ACHN (cell line): ENCODE measurements at places on chromosomes 16 and 17.

- DNase-seq, result peak; percentile 56
Measured at GRCh38 chr17:70622368-70623260, 453.3 kb downstream of the KCNJ2 start.

- DNase-seq, result no peak
Measured at GRCh38 chr17:17387017-17387497, 83.9 kb downstream of the NT5M start.

DNA sequence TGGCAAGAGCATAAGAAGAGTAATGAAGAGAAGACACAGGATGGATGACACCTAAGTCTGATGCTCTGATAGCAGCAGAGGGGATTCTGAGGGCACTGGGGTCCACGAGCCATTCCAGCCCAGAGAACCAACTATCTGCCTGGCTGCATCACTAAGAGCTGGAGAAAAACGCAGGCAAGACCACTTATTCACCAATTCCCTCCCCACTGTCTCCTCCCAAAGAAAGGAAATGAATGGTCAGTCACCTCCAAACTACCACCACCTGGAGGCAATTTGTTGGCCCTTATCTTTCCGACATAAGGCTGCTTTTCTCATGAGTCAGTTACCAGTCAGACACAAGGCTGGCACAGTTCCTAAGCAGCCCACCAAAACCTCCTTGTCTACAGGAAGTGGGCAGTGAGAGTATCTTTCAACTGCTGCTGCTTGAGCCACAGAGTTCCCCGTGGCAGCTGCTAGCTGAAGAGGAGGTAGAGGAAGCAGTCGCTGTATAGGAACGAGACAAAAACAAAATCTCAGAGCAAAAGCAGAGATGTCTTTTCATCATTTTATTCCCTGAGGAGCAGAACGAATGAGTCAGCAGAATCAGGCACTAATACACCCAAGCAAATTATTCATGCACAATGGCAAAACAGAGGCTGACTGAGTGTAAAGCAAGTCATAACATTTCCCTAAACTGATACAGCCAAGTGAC is 111.1 kb downstream of the SMG6 start:
- DNase-seq, result peak; percentile 94

DNA sequence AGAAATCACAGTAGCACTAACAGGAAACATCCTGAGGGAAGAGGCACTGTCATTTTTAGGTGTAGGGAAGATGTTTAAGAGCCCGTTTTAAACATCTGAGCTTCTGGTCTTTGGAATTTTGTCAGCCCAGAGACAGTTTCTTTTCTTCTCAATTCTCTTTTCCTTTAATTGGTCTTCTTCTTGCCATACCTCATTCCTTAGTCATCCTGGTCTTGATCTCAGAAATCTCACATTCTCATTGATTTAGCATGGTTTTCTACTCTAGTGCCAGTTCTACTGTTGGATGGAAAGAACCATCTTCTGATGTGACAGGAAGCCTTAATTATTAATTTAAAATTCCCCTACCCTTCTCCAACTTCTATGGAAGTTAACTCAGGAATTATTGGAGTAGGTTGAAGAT is 25.4 kb downstream of the BMERB1 start:
- no peak for DNase-seq

- no peak for DNase-seq
Measured at GRCh38 chr17:79952265-79952877, 83.3 kb downstream of the TBC1D16 start.
